ENCODE measurements at places on chromosomes 2 and 18.

GRCh38 chr18:65790604-65791003 lies 39.8 kb downstream of the CDH7 start:
- no peak for DNase-seq

GRCh38 chr2:221134718-221135117 lies 437.4 kb downstream of the EPHA4 start:
- DNase-seq = no peak

DNA sequence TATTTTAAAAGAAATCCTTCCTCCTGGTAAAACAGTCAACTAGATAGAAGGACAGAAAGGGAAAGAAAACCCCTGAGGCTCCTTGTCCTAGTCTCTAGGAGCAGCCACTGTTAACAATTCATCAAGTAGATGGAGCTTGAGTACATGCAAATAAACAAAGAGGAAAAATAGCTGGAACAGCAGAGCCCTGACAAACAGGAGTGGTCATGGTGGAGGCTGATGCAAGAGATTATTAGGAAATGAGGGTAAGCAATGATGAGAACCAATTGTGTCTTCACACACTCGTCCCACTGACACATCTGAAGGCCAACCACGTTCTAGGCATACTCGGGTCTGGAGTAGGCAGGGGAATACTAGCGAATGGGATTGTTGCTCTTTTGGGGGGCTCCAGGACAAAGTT lies 9.2 kb downstream of the DLGAP1 start:
- no peak for DNase-seq

- no peak for DNase-seq
These were observed 60.1 kb downstream of the EMILIN2 start for GRCh38 chr18:2906704-2907549.

DNA sequence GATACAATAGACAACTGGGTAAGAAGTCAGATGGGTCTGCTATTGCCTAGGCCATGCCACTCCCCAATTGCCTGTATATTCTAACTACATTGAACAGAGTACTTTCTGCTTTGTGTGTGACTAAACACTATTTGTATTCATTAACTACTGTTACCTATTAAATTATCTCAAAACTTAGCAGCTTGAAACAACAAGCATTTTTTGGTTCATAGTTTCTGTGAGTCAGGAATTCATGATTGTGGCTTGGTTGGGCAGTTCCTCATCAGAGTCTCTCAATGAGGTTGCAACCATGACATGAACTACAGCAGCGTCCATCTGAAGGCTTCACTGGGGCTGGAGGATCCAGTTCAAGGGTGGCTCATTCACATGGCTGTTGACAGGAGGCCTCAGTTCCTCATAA lies 205.7 kb downstream of the EN1 start:
- no peak for DNase-seq

DNA sequence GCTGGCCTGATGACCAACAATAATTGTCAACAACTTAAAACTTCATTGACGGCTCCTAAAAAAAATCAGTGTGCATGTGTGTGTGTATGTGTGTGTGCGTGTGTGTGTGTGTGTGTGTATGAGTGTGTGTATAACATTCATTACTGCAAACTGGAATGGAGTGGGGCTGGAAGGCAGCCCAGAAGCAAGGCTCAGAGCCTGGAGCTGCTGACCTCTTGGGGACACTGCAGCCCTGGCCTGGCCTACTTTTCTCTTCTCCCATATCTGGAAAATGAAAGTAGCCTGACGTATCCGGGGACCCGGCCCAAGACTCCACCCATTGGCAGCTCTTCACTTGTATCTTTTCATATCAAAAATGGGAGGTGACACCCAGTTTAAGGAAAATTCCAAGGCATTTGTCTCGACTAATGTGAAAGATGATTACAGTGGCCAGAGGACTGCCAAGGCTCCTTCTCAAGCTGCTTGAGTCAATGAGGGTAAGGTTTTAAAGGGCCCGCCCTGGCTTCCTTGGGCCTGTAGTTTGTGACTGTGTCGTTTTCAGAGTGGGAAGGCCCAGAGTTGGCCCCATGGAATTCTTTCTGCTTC lies 72.4 kb upstream of the IL1R1 start:
- DNase-seq = peak; percentile 29

DNA sequence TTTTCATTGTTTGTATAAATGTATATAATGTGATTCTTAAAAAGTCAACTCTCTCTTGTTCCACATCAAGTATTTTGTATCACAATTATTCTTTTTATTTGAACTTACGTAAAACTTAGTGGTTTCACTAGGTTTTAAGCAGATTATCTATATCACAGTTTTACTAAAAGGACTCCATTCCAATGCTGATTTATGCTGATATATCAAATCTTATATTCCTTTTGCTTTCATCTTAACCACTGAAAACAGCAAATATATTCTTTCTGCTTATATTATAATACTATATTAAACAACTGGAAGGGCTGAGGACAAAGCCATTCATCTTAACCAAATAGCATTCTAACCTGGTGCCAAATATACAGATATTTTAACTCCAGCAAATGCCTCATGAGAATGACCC lies 24.2 kb downstream of the TRAPPC8 start:
- DNase-seq = no peak

DNA sequence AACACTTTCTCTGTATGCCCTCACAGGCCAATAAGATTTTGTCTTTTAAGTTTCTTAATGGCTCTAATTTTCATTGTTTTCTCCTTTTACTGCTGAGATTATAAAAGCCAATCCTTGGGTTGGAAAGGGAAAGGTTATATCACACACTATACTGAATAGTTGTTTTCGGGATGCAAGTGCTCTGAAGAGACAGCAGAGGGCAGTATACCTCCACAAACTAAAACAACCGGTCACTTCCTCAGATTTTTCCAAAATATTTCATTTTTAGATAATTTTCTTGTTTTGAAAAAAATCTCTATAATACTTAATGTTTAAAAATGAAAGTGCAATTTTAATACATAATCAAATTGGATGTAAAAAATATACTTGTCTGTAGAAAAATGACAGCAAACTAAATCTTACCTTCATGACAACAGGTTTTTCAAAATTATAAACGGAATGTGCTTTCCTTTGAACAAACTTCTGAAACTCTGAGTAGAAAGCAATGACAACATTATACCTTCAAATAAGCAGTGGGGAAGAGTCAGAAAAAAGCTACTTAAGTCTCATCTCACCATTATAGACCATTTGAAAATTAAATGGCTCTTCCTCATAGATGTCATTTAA lies 82.7 kb downstream of the ORC4 start:
- peak; percentile 13 for DNase-seq

GRCh38 chr2:42974721-42975717 lies 182.6 kb upstream of the HAAO start:
- no peak for DNase-seq

- DNase-seq = no peak
These were observed 2.6 kb downstream of the USP14 start for GRCh38 chr18:160831-161570.

- no peak for DNase-seq
These were observed 505.4 kb upstream of the PIK3C3 start for GRCh38 chr18:41449612-41450011.

DNA sequence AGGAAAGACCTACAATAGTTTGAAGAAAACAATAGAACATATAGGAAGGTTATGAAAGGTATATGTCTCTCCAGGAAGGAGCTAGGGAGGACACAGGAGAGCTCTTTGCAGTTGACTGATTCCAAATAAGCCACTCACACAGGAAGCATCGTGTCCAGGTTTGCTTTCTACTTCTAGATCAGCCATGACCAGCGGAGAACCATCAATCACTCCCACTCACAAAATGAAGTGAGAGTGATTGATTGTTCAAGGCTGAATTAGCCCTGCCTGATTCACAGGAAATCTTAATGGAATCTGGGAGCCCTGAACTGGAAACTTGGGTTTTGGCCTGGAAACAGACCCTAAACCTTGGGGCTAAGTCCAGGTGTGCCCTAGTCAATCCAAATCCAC lies 1292.2 kb upstream of the ZEB2 start:
- no peak for DNase-seq

GRCh38 chr18:59087391-59087790 lies 52.3 kb upstream of the SEC11C start:
- peak; percentile 41 for DNase-seq

GRCh38 chr2:1674276-1674675 lies 70.0 kb downstream of the PXDN start:
- no peak for DNase-seq

- no peak for DNase-seq
These were observed 298.6 kb downstream of the AGPS start for GRCh38 chr2:177691177-177691576.

GRCh38 chr2:189348369-189348768 lies 92.9 kb upstream of the WDR75 start:
- DNase-seq = no peak

DNA sequence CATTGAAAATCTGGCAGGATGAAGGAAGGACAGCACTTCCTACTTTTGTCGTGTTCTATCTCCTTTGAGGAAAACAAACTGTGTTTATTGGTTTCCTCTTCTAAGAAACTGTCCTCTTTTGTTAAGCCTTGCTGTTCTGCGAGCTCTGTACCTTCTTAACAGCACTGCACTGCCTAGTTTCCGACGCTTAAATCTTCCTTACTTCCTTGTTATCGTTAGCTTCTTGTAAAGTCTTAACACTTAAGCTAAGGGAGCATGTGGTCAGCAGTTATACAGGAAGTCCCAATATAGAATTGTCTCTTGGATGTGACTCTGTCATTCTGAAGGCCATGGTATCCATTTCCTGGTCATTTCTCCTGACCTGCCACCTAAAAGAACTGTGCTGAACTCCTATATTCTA lies 552.8 kb upstream of the NRP2 start:
- no peak for DNase-seq

GRCh38 chr18:79520478-79521390 lies 125.0 kb downstream of the NFATC1 start:
- no peak for DNase-seq

DNA sequence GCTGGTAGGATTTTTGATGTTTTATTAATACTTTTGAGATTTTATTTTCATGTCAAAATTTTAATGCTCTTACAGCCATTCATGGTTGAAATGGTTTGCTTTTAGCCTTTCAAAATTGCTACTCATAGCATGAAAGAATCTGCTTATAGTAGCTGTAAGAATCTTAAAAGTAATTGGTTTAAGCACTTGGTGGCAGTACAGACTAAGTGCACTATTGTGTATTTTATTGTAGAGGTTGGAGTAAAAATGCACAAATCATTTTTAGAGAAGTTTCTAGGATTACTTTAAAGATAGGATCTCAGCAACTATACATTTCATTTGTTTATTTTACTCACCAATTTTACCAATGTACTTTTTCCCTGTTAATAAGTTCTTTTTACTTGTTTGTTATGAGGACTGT lies 205.8 kb downstream of the SPAG16 start:
- DNase-seq = no peak

- peak; percentile 85 for DNase-seq
These were observed 60.4 kb upstream of the GAREM1 start for GRCh38 chr18:32530947-32531651.

GRCh38 chr2:98893911-98894321 lies 42.1 kb downstream of the CRACDL start:
- DNase-seq = no peak

- no peak for DNase-seq
These were observed 405.2 kb downstream of the NCKAP5 start for GRCh38 chr2:133163111-133163510.

- DNase-seq = no peak
These were observed 3.5 kb downstream of the NDUFA10 start for GRCh38 chr2:240021488-240022104.

- DNase-seq = no peak
These were observed 7.6 kb downstream of the HIBCH start for GRCh38 chr2:190311893-190312634.

DNA sequence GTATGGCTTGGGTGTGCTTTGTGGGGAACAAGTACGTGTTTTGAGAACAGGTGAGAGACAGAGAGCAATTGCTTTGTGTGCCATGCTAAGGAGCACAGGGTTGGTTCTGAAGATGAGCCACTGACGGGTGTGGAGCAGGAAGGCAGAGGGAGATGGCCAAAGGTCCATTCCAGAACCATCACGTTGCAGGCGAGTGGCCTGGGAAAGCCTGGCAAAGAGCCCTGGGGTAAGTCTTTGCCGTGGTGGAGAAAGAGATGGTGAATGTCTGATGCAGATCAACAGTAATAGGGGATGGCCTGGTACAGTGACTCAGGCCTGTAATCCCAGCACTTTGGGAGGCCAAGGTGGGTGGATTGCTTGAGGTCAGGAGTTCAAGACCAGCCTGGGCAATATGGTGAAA lies 93.5 kb upstream of the ZNF521 start:
- DNase-seq = no peak

- no peak for DNase-seq
These were observed 752 bp upstream of the CYTIP start for GRCh38 chr2:157444641-157445040.

DNA sequence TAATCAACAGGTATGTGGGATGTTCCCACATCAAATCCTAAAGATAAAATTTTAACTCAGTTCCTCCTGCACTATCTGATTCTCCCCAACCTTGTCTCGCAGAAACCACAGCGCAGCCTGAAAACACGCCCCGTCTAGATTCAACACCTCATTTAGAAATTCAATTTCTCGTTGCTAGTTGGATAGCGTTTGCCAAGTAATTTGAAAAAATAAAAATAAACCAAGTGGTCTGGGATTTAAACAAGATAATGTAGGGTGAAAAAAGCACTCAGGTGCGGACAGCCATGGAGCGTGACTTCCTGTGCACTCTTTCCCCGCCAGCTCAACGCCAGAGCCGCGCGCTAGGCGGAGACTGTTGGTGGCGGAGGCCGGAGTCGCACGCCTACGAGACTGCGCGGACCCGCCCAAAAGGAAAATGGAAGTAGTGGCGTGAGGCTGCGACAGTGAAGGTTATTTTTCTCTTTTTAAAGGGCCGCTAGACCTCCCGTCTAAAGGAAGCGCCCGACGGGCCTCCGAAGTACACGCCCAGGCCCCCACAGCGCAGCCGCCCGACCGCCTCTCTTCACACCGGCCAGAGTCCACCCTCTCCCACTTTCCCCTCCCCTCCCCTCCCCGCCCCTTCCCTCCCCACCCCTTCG lies 615 bp upstream of the CCNT2 start:
- DNase-seq = no peak

GRCh38 chr2:209334188-209335017 lies 89.4 kb upstream of the MAP2 start:
- peak; percentile 50 for DNase-seq

- DNase-seq = no peak
These were observed 17.3 kb upstream of the FHL2 start for GRCh38 chr2:105416156-105416555.

DNA sequence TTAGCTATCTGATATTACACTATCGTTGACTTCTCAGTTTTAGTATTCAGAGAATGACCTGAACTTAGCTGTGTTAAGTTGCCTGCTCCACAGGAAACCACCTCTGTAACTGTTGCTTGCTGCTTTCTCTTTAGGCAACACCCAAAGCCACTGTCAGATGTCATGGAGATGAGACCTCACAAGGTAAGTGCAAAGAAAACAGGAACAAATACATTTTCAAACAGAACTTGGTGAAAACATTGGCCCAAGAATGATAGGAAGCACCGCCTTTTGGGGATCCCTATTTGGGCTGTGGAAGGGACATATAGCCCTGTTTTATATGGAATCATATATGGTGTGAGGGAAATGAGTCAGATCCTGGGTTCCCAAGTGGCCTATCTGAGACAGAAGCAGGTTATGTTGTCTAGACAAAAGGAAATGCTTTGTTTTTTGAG lies 143.4 kb downstream of the UBE2E3 start:
- no peak for DNase-seq
